KG1 (cell line): ENCODE measurements at places on chromosomes 16 and 17.

- no peak for DNase-seq
Measured at GRCh38 chr17:3852561-3852960, 6.5 kb upstream of the NCBP3 start.

DNA sequence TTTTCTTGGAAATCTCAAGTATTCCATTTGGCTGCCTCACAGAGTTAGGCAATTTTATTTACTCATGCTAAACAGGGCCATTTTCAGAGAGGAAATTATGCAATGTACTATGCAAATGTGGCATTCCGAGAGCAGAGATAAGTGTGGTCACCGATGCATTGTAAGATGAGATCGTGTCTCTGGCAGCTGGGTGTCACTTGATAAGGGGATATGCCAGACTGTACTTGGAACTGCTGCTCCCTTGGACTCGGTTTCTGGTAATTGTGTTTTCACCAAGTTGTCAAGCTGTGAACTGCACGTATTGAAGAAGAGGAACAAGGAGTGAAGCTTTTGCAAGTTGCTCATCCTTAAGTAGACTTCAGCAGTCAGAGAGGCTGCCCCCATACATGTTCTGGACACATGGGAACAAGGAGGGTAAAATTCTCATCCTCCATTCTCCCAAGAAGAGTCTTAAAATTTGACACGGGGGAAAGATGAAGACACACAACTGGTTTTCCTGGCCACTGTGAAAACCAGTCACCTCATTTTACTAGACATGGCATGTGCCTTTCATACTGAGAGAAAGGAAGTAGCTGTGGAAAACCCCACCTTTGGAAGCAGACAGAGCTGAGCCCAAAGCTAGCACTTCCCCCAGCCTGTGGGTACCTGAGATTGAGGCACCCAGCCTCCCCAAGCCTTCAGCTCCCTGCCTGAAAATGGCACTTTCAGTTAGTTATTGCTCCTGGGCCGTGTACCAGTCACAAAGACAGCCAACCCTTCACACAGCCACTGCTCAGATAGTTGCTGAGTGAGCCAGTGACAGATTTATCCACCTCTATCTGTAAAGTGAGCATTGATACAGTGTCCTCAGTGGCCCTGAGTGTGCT, 150.7 kb downstream of the SOCS1 start:
- DNase-seq, result peak; percentile 22

- no peak for DNase-seq
Measured at GRCh38 chr17:80212511-80212910, 7.6 kb downstream of the SGSH start.

- no peak for DNase-seq
Measured at GRCh38 chr16:30541502-30542329, 7.1 kb upstream of the ZNF747 start.

GRCh38 chr16:47431960-47432359, 28.9 kb downstream of the ITFG1 start:
- no peak for DNase-seq

GRCh38 chr16:79186196-79186595, 414.3 kb downstream of the MAF start:
- no peak for DNase-seq

DNA sequence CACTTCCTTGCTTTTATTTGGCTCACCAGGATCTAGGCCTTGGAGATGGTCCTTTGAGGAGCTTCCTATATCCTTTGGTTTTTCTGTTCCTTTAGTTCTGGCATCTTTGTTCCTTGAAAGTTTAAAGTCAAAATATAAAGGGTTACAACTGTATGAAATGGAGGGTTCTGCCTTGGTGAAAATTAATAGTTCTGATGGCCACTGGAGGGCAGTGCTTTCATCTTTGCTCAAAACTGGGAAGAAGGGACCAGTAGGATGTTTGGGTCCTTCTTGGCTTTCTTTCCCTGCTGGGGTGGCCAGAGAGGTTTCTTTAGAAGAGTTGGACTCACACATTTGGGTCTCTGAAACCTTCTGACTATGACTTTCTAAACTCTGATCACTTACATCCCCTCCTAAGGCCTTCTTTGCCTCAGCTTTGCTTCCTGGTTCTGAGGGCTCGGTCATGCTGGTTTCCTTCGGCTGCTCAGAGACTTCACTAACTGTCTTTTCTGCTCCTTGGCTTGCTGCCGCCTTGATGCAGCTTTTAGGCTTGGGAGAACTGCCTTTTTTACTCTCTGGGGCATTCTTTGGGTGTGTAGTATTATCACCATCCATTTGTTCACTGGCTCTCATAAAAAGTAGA, 10.9 kb upstream of the ITGA2B start:
- no peak for DNase-seq

DNA sequence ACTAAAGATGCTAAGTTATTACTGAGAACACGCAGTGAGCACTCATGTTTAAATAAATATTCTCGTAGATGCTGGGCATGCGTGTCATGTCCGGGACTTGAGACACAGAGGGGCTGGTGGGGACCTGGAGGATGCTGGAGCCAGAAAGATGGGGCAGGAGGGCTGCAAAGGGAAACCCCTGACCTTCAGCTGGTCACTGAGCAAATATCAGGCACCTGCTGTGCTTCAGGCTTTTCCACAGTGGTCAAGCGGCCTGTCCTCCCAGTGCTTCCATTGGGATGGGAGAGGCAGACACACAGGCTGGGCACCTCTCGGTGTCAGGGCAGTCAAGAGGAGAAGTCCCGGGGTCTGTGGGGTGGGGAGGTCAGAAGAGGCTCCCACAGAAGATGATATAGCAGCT, 211.4 kb downstream of the GSG1L start:
- DNase-seq, result no peak

GRCh38 chr17:9929871-9930270, 24.8 kb upstream of the RCVRN start:
- no peak for DNase-seq

DNA sequence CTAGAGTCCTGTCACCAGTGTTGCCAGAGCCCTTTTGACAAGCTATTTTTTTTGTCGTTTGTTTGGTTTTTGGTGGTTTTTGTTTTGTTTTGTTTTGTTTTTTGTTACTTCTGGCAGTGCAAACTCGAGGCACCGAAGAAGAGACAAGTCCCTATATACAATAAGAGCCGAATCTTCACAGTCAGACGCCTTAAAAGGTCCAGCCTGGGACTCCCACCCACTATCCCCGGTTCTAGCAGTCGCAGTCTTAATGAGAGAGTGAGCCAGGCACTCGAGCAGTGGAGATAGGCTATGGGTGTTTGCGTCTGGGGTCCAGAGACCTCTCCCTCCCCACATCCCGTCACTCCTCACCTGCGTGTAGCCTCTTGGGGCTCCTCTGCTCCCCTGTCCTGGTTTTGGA, 1.9 kb downstream of the OR1F1 start:
- DNase-seq, result no peak

- no peak for DNase-seq
Measured at GRCh38 chr17:8413328-8413727, 15.7 kb upstream of the RNF222 start.

GRCh38 chr17:81400154-81400977, 5.1 kb downstream of the BAHCC1 start:
- DNase-seq, result no peak

DNA sequence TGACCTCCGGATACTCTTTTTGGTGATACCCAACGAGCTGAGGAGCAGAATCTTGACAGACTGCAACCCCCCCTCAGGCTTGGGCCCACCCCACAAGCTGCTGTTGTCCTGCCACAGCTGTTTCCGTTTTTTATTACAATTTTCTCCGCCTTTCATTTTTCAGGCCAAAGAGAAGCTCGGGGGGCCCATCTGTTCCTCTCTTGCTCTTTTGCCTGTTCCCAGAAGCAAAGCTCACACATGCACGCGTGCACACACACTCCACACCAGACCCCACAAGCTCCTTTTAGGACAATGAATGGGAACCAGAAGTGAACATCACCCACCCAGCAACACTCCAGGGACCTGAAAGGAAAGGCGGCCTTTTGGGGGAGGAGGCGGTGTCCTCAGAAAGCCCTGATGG, 16.3 kb downstream of the SOX9 start:
- no peak for DNase-seq

- DNase-seq, result no peak
Measured at GRCh38 chr17:61600621-61601020, 9.6 kb upstream of the NACA2 start.

DNA sequence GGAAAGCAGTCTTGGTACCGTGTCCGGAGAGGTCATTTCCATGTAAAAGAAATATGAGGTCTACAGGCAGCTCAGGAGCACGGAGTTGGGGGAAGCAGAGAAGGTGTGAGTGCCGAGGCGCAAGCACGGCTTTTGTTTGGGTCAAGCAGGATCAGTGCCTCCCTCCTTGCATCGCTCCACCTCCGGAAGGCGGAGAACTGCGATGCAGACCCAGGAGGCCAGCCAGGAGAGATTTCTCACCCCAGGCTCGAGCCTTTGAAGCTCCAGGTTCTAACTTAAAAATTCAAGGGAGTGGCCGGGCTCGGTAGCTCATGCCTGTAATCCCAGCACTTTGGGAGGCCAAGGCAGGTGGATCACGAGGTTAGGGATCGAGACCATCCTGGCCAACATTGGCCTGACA, 25.0 kb downstream of the NAA60 start:
- no peak for DNase-seq

- no peak for DNase-seq
Measured at GRCh38 chr17:2155573-2155972, 100.7 kb downstream of the HIC1 start.

DNA sequence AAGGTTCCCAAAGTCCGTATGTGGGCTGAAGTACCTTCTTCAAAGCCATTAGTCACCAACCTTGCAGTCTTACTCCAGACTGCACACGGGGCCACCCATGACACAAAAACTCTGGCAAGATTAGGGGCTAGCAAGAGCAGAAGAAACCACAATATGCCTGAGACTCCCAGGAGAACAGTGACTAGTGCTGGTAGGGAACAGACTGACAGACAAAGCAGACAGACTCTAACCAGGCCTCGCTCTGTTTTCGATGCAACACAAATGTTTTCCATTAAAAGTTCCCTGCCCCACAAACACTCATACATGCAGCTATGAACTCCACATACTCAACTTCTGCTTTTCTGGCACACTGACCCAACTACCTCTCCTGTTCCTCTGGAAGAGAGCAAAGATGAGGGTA, 102.2 kb downstream of the HIC1 start:
- peak; percentile 2 for DNase-seq

- no peak for DNase-seq
Measured at GRCh38 chr16:67845291-67846062, 1.3 kb upstream of the NUTF2 start.

GRCh38 chr17:57663326-57664070, 81.6 kb downstream of the CCDC182 start:
- DNase-seq, result no peak

DNA sequence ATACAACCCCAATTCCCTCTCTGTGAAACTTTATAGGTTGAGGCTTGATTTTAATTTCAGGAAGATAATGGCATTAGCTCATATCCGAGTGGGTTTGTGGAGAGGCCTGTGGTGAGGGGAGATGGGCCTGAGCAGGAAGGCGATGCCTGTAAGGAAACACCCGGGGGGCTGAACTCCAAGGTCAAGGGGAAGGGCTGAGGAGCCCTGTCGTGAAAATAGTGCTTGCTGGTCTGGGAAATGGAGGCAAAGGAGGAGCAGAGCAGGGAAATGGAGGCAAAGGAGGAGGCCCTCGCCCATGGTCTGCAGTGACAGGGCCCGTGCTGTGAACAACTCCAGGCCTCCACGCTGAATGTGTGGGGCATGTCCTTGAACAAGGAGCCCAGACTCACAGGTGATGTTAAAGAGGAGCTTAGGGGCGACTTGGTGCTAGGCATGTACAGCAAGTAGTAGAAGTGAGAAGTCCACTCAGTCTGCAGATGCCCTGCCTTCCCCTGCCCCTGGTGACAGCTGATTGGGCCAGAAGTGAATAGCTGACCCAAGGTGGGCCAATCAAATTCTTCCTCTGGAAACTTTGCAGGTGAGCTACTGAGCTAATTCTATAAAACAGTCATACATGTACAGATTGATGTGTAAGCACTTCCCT, 38.1 kb downstream of the MRPS23 start:
- DNase-seq, result no peak

DNA sequence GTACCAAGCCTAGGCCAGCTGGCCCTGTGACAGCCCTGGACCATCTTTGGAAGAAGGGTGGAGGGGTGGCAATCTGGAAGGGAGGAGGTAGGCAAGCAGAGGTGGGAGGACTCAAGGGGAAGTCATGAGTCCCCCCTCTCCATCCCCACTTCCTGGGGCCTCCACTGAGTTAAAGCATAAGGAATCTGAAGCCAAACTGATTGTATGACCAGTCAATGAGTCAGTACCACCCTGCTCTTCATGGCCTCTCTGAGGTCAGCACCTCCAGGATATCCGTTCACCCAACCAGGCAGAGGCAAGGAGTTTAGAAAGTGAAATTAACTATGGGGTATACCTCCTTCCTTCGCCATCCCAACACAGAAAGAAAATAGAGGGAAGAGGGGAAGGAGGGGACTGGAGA, 272.7 kb downstream of the SOX9 start:
- DNase-seq, result no peak
